ENCODE measurements at places on chromosomes 2 and 18.
A peak's percentile ranks its signal among the peaks of the same experiment; 100 is the strongest.

- DNase-seq: no peak
Observed at GRCh38 chr2:233437439-233437955, 83.2 kb downstream of the DGKD start.

DNA sequence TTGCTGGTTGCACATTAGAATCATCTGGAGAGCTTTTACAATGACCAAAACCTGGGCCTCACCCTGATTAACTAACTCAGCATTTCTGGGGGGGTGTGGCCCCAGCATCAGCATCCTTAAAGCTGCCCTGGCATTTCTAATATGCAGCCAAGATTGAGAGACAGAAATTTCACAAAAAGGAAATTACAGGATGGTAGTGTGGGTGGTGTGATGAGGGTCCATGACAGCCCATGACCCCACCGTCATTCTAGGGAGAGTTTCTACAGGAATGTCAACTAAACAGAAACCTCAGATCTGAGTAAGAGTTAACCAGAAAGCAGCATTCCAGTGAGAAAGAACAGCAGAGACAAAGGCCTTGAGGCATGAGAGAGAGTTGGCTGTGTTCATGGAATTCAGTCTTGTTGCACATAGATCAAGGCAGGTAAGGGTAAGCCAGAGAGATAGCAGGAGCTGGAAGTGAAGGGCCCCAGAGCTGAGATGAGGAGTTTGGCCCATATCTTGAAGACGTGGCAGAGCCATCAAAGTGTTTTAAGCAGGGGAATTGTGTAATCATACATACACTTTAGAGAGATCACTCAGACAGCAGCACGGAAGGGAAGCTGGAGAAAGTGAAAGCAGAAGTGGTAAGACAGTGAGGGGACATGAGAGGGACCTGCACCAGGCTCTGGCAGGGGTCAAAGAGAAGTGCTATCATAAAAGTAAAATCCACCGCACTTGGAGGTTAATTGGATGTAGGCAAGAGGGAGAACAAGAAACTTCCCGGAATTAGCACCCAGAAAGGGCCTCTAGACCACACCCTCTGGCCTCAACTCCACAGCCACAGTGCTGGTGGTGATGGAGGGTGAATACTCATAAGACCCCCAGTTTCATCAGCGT is 7.8 kb upstream of the TRABD2A start:
- DNase-seq: peak; percentile 60

DNA sequence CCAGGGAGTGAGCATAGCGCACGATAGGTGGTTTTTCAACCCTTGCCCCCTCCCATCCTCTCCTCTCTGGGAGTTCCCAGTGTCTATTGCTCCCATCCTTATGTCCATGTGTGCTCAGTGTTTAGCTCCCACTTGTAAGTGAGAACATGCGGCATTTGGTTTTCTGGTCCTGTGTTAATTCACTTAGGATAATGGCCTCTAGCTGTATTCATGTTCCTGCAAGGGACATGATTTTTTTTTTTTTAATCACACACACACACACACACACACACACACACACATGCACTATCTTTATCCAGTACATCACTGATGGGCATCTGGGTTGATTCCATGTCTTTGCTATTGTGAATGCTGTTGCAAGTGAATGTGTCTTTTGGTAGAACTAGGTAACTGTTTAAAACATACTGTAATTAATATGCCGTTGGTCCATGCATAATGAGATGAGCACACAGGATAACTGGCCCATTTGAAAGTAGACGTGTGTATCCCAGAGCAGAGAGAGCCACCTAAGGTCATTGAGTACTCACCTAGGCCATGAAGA is 43.2 kb upstream of the SIX2 start:
- no peak for DNase-seq

GRCh38 chr2:186883666-186884065 is 34.7 kb upstream of the ZSWIM2 start:
- DNase-seq: no peak

- no peak for DNase-seq
Observed at GRCh38 chr2:238270606-238271005, 17.8 kb downstream of the PER2 start.

DNA sequence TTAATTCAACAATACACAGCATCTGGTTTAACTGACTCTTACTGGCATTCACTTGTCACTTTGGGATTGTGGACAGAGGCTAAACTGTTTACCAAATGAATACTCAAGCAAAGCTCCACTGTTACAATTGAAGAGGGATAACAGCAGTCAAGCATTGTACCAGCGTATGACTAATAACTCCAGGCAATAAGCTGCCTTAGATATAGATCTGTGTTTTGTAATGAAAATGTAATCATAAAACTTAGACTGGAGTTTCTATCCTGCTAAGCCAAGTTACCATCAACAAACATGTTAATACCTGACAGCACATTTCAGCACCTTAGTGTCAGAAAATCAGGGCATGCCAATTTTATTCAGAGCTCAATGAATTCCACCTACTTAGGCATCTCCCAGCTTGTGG is 889.5 kb downstream of the EPHA4 start:
- DNase-seq: no peak

- no peak for DNase-seq
Observed at GRCh38 chr2:231039821-231040364, 2.6 kb downstream of the C2orf72 start.

DNA sequence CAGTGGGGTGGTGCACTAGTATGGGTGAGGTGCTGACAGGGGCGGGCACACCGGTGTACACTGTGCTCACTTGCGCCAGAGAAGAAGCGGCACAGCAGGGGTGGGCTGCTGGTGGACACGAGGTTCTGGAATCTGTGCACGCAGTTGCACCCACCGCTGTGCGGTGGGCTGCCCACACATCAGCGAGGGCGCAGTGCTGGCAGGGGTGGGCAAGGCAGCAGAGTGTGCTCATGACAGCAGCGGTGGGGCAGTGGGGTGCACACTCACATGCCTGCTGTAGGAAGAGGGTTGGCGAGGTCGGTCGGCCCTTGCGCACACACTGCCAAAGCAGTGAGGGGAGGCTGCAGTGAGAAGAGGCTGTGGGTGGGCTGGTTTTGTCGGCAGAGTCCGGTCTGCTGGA is 141.8 kb downstream of the GALNT13 start:
- no peak for DNase-seq

- no peak for DNase-seq
Observed at GRCh38 chr2:168365094-168365621, 90.9 kb upstream of the CERS6 start.

GRCh38 chr2:25912851-25913695 is 34.8 kb upstream of the ASXL2 start:
- no peak for DNase-seq

GRCh38 chr2:71831193-71831577 is 316.5 kb downstream of the CYP26B1 start:
- DNase-seq: no peak

DNA sequence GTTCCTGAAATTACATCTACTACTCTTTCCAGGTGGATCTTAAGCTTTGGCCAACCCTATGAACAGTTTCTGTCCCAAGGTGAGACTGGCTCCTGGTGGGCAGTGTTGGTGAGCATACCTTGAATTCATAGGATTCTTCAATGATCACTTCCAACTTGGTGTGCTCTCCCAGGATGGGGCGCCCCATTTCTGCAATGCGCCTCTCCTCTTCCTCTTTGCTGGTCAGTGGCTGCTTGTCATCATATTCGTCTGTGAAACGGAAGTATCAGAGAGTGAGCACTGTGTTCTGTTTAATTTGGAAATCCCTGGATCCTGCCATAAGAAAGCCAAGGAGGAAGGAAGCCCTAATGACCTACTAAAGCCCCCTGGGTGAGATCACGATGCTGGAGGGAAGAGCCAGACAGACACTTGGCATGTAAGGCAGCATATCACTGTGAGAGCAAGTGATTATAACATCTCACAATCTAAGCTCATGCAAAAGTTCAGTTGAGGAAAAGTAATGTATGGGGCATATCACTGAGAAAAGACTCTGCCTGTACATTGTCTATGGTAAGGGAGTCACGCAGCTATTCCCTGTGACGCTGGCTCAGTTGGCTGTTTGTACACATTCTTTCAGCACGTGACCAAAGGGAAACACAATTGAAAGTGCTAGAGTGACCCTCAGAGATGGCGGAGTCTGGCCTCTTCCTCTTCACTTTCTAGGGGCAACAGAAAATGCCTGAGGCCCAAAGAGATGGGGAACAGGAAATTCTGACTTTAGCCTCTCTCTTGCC is 287.0 kb downstream of the SLC8A1 start:
- DNase-seq: no peak

GRCh38 chr2:47429795-47430194 is 26.8 kb downstream of the MSH2 start:
- DNase-seq: no peak

DNA sequence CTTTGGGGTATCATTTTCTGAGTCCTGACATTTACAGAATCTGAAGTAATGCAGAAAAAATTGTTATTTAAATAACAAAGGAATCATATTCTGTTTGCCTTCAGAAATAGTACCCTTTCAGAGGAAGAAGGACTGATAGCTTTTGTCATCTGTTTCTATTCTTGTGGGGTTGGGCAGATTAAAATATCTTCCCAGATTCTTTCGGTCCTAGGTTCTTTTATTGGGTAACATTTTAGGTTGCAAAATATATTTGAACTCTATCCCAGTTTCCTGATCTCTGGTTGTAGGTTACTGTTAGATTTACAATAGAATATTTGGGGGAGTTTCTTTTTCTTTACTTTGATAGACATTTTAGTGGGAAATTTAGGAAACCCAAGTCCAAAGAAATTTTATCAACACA is 550.5 kb downstream of the SPAG16 start:
- DNase-seq: no peak

DNA sequence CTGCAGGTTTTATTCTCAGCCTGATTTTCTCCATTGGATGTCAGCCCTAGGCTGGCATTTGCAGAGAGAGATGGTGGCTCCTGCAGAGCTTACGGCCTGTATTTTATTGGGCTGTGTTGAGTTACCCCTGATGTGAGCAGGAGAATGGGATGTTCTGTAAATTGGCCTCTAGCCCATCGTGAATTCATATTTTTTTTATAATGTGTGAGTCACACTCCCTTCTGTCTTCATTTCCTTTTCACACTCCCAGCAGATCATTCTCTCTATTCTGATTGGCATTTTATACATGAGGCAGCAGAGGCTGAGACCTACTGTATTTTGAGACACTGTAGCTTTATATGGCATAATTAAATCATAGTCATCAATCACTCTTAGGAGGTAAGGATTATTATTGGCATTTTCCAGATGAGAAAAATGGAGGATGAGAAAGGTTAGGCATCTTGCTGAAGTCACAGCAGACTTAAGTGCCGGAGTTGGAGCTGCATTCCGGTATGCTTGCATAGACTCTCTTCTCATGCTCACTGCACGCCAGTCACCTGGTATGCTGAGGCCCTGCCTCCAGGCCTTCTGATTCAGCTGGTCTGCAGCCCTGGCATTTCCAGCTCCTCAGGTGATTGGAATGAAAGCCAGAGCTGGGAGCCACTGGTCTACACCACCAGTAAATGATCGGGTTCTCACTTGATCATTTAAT is 142.4 kb downstream of the NEDD4L start:
- DNase-seq: no peak

DNA sequence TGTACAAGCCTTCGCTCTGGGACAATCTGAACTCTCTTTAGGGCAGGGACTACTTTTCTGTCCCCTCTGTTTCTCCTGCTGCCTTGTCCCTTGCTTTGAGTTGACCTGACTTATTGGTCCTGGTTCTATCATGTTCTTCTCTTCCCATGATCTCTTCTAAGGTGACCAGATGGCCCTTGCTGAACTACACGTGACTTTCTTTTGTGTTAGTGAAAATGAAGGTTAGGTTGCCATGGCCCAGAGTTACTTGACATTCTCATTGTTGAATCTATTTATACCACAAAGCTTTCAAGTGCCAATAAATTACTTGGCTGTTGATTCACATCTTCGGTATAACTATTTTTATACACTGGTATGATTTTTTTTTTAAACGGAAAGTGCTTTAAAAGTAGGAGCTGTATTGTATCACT is 24.4 kb downstream of the MRPL33 start:
- no peak for DNase-seq

- DNase-seq: no peak
Observed at GRCh38 chr2:39730685-39731302, 48.3 kb downstream of the THUMPD2 start.

DNA sequence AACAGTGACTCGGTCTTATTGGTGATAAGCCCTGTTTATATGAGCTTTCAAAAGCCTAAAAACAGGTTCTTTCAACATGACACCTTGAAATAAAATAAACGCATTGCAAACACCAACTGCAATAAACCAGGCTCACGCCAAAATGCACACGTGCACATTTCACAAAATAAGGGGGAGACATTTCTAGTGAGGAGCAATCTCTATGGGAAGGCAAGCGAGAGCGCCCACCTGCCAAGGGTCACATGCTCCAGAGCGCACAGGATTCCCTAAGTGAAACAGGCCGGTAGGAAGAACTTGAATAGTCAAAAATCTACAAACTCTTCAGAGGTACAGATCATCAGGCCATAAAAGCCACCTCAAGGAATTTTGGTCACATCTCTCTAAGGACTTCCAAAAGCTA is 1.9 kb downstream of the PID1 start:
- DNase-seq: no peak

DNA sequence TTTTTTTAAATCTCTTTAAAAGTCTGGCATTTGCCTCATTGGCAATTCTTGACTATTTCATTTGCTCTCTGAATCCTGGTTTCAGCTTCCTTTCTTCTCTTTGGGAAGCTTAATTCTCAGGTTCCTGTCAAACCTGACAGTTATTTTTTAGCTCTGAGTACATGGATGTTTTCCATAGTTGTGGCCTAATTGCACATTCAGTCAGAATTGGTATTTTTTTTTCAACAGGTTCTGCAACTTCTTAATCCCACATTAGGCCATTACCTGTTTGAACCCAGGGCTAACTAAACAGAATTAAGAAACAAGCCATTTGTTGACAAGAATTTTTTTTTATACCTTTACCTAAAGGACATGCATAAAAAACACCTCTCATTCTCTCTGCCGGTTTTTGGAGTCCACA is 338.8 kb downstream of the SETBP1 start:
- DNase-seq: no peak

DNA sequence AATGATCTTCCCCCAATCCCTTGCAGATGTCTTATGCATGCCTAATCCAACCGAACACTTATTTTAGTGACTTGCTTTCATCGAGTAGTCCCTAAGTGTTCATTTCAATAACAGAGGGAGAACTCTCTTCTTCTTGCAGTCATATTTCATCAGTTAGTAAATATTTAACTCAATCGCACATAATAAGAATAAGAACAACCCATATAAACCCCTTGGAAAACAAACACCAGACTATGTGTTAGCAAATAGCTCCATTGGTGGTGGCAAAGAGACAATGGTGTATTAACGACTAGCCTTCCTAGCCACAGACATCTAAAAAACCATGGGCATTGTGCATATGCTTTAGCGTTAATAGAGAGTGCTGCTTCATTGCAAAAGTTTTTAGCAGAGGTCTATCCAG is 725.8 kb downstream of the BCL11A start:
- DNase-seq: no peak

GRCh38 chr2:46510598-46511177 is 31.3 kb downstream of the TMEM247 start:
- DNase-seq: no peak

- no peak for DNase-seq
Observed at GRCh38 chr2:201414099-201415023, 36.9 kb downstream of the TRAK2 start.

GRCh38 chr18:36328916-36329315 is 31.4 kb downstream of the FHOD3 start:
- DNase-seq: no peak

GRCh38 chr2:54240515-54241469 is 15.2 kb downstream of the TSPYL6 start:
- no peak for DNase-seq

Measured in activated T-cell treated with anti-CD3 and anti-CD28 coated beads, Interleukin-2, amount 50 U/mL, for 48 hours (primary cell).